ENCODE measurements at places on chromosomes 2 and 18.

GRCh38 chr18:48988508-48989303 lies 37.9 kb upstream of the SMAD7 start:
- no peak for DNase-seq

GRCh38 chr2:18465979-18466378 lies 94.5 kb downstream of the RDH14 start:
- DNase-seq, result no peak

GRCh38 chr2:16038621-16039020 lies 98.3 kb downstream of the MYCN start:
- DNase-seq, result no peak

DNA sequence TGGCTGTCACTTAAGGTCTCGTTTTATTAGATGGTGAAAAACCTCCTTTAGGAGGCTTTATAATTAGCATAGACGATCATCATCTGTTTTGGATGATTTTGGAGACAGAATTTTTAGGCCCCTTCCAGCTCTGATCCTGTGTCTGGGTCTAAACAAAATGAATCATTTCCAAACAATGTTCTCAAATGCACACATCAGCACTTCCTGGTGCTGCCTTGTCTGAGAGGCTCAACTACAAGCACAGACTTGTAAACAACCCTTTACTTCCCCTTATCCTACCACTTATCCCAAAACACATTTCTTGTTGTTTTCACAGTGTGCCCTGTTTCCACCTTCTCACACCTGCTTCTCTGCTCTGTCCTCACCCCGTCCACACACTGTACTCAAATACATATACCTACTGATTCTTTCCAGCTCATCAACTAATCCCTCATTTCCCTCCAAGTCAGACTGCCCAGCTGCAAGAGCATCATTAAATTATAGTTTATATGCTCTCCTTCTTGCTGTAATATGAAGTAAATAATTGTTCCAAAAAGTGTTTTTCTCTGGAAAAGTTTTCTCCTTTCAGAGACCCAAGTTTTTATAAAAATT lies 71.2 kb upstream of the COL3A1 start:
- DNase-seq, result no peak

DNA sequence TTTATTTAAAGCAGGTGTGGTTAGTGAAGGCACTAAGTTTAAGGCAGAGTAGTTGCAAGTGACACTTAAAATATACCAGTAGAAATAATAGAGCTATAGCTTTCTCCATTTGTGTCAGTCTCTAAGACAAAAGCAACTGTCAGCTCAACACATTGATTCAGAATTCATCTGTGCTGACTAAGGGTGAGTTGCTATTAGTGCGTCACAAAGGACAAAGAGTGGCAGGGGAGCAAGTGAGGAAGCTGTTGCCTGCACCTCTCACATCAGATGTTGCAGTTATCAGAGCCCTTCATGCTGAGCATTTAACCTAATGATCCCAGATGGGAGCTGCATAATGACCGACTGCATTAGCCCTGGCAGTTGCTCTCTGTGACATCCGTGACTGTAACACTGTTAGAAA lies 138.6 kb downstream of the DTNA start:
- DNase-seq, result no peak

- DNase-seq, result no peak
Observed at GRCh38 chr2:237456200-237456843, 30.7 kb upstream of the MLPH start.

DNA sequence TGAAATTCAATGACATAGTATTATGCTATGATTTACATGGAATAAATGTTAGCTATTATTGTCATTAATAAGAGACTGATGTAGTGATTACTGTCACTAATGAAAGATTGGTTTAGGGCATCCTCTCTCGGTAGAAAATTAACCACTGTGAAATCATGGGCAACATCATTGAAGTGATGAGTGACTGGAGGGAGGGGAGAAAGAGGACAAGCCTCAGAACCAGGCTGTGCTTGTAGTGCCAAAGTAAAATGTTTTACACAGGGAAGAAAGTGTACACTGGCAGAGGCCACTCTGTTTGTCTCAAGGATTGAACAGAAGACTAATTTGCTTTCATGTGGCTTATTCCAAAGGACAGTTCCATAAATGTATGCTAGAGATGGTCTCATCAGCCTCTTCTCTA lies 456.2 kb upstream of the TCF4 start:
- no peak for DNase-seq

All from natural killer cell (primary cell).